ENCODE measurements at places on chromosomes 2 and 18.

GRCh38 chr2:85049236-85049635 lies 78.3 kb downstream of the KCMF1 start:
- no peak for ATAC-seq

DNA sequence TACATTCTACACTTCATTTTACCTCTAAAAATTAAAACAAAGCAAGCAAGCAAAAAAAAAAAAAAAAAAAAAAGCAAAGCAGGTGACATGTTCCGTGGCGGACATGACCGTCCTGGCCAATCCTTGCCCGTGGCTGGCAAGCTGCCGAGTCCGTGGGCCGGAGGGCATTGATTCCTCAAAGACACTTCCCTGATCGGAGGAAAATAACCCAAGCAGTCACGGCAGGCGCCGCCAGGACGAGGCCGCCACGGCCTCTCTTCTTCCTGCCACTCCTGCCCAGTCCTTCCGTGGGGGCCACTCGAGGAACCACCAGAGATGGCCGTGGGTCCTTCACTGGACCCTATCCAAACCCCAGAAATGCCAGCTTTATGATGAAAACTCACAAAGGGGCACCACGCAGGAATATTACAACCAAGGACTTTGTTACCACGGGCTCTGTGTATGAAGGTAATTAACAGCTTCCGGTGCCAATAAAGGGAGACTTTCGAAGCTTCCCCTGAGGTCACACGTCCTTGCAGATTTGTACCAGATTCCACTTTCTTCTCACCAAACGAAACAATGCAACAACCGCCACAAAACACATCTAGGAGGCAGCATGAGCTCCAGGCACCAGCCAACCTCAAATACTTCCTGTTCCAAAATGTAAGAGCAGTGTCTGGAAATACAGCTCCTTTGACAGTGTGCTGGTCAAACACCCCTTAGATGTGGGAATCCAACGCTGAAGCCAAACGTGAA lies 170.3 kb downstream of the HDAC4 start:
- no peak for ATAC-seq

GRCh38 chr2:38260469-38260868 lies 116.6 kb downstream of the ATL2 start:
- ATAC-seq = no peak

DNA sequence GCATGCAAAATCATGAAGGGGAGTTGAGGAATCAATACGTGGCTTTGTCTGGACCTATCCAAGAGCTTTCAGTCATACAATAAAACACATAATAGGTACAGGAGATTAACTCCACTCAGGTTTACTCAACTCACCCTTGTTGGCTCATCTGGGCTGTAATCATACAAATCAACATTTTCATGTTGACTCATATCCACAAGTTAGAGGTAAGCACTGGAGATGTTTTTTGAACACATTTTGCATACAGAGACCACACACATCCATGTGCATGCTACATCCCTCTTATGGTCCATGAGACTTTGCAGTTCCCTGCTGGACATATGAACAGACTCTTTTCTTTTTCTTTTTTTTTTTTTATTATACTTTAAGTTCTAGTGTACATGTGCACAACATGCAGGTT lies 336.9 kb upstream of the PIK3C3 start:
- ATAC-seq = no peak

DNA sequence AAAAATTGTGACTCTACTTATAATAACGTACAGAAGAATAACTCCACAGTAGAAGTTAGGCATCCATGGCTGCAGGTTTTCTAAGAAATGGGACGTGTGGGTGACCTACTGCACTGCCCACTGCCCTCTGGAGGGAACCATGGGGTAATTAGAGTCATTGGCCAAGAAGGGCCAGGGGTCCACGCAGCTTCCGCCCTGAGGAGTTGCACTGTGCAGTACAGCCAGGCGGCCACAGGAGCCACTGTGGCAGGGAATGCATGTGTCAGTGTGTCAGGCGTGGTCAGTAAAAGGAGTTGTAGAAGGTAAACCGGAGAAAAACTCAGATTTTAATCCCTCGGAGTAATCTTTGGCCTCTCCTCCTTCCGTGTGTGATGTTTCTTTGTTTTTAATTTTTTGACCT lies 24.8 kb downstream of the NCK2 start:
- peak; percentile 11 for ATAC-seq

GRCh38 chr18:48459016-48459415 lies 49.8 kb upstream of the ZBTB7C start:
- ATAC-seq = no peak

DNA sequence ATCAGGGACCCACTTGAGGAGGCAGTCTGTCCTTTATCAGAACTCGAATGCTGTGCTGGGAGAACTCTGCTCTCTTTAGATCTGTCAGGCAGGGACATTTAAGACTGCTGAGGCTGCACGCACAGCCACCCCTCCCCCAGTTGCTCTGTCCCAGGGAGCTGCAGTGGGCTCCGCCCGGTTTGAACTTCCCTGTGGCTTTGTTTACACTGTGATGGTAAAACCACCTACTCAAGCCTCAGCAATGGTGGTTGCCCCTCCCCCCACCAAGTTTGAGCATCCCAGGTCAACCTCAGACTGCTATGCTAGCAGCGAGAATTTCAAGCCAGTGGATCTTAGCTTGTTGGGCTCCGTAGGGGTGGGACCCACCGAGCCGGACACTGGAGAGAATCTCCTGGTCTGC lies 11.8 kb upstream of the LHCGR start:
- no peak for ATAC-seq

- ATAC-seq = no peak
Observed at GRCh38 chr2:138956116-138956515, 175.9 kb upstream of the NXPH2 start.

DNA sequence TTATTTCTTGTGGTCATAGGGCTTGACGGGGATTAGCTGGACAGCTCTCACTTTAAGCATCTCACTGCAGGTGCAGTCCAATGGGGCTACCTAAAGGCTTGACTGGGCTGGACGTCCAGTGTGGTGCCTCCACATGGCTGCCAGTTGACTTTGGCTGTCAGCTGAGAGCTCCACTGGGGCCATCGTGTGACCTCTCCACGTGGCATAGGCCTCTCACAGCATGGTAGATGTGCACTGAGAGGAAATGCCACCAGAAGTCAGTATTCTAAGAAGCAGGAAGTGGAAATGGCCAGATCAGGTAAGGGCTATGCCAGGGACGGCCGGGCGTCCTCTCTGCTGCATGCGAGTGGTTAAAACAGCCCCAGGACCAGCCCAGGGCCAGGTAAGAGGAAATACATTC lies 105.2 kb upstream of the TWIST2 start:
- no peak for ATAC-seq

- no peak for ATAC-seq
Observed at GRCh38 chr18:12313530-12314245, 5.6 kb downstream of the TUBB6 start.

GRCh38 chr2:126307740-126308139 lies 348.2 kb upstream of the GYPC start:
- no peak for ATAC-seq

DNA sequence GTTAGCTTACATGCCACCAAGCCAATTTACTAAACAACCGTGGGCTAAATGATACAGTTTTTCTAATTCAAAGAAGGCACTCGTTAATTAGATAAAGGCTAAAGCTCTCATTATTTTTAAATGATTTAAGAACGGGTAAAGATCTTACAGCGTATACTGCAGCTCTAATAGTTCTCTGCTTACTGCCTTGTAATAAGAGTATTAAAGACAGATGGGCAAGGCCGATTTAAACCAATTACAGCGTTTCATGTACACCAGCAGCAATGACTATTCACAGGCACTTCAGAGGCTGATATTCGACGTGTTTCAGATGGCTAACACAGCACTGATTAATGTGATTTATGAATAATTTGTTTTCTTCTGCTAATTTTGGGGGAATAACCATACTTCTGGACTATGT lies 259.3 kb downstream of the ZNF407 start:
- no peak for ATAC-seq

- peak; percentile 38 for ATAC-seq
Observed at GRCh38 chr2:72993147-72993932, 76.0 kb downstream of the EMX1 start.

DNA sequence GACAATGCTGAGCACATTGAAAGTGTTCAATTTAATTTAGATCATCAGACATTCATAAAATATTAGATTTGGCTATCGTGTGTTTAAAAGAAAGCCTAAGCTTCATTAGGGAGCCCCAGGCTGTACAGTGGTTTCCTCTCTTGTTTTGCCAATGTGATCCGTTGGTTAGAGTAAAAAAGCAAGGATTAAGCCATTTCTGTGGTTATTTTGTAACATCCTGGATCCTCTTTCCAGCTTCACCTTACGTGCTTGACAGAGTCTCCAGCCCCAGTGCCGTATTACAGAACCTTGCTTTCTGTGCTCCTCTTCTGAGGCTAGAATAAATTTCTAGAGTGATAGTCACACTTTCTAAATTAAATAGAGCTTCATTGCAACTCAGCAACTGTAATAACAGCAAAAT lies 289.3 kb upstream of the LINC00305 start:
- no peak for ATAC-seq

GRCh38 chr2:110780461-110780860 lies 48.1 kb downstream of the ACOXL start:
- ATAC-seq = no peak

DNA sequence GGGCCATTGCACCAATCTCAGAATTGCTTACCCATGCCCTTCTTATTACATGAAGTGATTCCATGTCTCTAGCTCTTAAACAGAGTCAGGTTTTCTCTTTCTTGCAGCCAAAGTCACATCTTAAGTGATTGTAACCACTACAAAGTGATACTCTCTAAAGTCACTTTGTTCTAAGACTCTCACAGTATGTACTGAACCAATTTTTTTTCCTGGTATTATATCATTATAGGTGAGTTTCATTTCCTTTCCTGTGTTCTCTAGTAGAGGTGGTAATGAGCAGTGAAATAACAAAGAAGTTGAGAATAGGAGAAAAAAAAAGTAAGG lies 66.3 kb upstream of the DARS1 start:
- ATAC-seq = peak; percentile 3

- no peak for ATAC-seq
Observed at GRCh38 chr2:157911246-157911645, 35.1 kb upstream of the ACVR1 start.

DNA sequence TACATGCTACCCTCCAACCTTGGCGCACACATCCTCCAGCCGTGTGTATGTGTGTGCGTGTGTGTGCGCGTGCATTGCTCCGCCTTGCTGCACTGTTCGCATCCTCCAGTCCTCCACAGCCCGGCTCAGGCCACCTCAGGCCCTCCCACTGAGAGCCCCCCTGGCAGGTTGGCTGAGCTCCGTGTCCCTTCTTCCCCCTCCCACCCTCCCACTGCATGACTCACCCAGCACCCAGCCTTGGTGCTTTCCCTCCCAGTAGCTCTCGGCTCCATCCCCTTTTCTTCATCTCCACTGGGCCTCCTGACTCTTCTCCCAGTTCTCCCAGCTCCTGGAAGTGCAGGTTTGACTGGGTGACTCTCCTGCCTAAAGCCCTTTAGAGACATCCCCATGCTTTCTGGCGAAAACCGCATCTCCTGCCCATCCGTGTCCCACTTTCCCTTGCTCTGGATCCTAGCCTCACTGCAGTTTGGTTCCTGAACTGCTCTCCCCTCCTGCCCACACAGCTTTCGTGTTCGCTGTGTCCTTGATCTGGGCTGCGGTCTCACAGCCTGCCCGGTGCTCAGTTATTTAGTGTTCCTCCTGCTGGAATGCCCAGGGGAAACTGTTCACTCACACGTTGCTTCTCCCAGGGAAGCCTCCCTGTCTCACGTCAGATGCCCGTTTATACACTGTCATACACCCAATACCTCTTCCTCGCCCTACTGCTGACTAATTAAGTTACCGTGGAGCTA lies 4.9 kb downstream of the TMEM177 start:
- no peak for ATAC-seq

All from activated CD4-positive, CD25-positive, alpha-beta regulatory T cell treated with anti-CD3 and anti-CD28 coated beads, Interleukin-2, amount 50 U/mL, for 24 hours (primary cell).